ENCODE measurements at places on chromosomes 1 and 21.

DNA sequence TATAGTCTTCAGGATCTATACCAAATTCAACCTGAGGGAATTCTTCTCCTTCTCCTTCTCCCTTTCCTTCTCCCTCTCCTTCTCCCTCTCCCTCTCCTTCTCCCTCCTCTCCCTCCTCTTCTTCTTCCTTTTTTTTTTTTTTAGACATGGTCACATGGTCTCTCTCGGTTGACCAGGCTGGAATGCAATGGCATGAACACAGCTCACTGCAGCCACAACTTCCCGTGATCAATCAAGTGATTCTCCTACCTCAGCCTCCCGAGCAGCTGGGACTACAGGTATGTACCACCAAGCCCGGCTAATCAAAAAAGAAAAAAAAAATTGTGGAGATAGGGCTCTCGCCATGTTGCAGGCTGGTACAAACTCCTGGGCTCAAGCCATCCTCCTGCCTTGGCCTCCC, 51.5 kb downstream of the DNAI4 start:
- DNase-seq, result no peak

DNA sequence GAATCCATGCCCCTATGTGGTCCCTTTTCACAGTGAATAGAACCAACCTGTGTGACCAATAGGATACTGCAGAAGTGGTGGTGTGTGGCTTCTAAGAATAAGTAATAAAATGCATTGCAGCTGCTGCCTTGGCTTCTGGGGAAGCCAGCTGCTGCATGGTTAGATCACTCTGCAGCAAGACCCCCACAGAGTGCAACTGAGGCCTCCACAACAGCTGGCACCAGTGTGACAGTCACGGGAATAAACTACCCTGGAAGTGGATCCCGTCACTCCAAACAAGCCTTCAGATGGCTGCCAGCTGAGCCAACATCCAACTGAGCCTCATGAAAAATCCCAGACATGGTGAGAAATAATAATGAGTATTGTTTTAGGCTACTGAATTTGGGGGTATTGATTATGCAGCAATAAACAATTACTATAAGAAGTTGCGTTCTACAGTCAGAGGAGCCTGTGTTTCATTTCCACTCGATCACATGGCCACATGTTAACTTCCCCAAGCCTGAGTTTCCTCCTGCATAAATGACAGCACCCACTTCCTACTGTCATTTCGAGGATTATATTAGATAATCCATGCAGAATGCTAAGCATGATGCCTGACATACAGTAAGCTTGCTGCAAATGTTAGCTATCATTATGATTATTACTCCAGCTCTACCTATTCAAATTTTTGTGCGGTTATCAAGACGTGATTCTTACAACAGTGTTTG, 20.8 kb upstream of the COG2 start:
- DNase-seq, result no peak

DNA sequence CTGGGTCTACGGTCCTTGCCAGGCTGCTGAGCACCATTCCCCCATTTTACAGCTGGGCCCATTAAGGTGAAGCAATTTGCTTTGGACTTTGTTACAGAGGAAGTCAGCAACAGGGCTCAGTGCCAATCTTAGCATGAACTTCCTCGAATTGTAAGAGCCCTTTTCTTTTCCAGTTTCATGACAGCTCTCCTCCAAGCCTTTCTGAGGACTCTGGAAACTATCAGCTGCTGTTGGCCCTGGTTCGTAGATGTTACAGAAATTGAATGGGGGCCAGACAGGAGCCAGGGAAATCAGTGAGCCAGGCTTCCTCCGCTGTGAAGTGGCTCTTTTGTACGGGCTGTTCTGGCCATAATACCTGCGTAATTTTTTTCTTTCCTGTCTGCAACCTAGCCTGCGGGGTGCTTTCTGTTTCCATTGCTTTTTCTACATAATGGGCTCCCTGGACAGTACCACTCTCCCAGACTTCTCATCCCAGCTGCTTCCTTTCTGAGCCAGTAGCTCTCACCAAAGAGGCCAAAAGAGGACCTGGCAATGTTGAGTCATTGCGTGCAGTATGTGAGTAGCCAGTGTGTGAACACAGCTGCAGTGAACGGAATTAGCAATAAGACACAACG, 386.3 kb downstream of the DISC1 start:
- DNase-seq, result peak; percentile 29

DNA sequence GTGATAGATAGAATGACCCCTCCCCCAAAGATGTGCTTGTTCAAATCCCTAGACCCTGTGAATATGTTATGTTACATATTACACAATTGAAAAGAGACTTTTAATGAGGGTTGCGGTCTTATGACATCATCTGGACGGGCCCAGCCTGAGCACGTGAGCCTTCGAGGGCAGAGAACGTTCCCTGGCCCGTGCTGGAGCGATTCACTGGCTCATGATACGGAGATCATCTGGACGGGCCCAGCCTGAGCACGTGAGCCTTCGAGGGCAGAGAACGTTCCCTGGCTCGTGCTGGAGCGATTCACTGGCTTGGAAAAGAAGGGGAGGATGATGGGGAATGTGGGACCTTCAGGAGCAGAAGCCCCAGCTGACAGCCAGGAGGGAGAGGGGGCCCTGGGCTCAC, 34.4 kb upstream of the COL18A1 start:
- DNase-seq, result no peak

DNA sequence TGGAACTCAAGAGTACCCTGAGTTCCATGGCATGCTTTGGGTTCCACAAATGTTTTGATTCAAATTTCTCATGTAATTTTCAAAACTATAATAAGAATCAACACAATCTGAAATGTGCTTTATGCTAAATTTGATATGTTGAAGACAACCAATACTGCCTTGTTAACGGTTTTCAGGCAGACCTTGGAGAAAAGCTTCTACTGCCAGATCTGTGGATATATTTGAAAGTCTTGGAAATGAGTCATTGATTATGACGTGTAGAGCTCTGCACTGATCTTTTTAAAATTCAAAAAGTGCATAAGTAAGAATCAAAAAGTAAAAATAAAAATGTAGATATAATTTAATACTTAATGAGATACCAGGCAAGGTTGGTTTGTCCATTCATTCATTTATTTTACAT, 74.0 kb upstream of the TNR start:
- no peak for DNase-seq

GRCh38 chr21:39082656-39083376, 100.4 kb downstream of the PSMG1 start:
- no peak for DNase-seq

GRCh38 chr1:205052690-205053089, 9.7 kb downstream of the CNTN2 start:
- no peak for DNase-seq

- no peak for DNase-seq
These were observed 101.3 kb upstream of the KCNE2 start for GRCh38 chr21:34262469-34262845.

DNA sequence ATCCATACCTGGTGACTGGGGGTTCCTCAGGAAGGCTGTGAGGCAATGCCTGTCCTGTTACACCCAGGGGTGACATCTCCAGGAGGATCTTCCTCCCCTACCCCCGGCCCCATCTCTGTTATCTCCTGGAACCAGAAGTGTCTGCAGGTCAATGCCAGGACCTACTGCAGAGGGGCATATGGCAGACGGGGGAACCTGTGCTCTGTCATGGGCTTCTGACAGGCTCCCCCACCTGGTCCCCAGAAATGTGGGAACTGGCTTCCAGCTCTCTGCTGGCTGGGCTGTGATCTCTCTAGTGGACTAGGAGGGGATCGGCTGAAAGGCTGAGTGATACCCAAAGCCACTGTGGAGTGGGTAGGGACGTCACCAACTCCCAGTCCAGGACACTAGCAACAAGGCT, 21.0 kb downstream of the KCND3 start:
- DNase-seq, result no peak

DNA sequence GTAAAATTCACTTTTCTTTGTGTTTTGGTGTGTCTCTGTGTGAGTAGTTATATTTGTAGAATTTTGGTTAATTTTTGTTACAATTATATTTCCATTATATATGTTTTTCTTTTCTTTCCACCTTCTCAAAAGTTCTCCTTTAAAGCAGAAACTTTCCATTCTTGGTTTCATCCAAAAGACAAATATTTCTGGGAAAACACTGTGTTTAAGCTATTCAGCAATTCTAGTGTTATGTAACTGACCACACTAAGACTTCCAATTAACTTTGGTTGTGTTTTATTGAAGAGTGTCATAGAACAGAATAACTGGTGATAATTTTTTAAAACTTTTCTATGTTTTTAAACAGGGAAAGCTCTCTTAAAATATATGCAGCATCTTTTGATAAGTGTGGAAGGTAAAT, 13.6 kb upstream of the RGL1 start:
- DNase-seq, result no peak

- no peak for DNase-seq
These were observed 569 bp downstream of the FALEC start for GRCh38 chr1:150516050-150516591.

GRCh38 chr1:150176593-150176992, 26.9 kb downstream of the PLEKHO1 start:
- no peak for DNase-seq

DNA sequence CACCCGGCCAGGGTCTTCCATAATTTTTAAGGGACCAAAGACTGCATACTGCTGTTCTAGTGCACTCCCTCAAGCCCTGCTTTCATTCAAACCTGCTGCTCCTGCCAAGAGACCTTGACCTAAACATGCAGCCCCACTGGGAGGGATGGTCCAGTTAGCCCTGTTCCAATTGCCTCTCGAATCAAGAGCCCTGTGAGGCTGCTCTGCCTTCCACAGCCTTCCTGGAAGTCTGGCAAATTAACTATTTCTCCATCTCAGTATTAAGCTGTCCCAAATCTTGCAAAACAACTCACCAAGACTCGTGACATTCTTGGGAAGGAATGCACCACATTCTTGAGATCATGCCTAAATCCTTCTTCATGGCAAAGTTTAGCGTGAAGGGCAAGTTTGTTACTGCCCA, 231.3 kb downstream of the C1orf94 start:
- no peak for DNase-seq

GRCh38 chr1:232306269-232306961, 323.5 kb downstream of the SIPA1L2 start:
- no peak for DNase-seq

GRCh38 chr1:64623750-64624191, 121.1 kb upstream of the RAVER2 start:
- DNase-seq, result no peak

- DNase-seq, result no peak
These were observed 868.0 kb downstream of the USP25 start for GRCh38 chr21:16597753-16598152.

- DNase-seq, result no peak
These were observed 23.9 kb downstream of the PKN2 start for GRCh38 chr1:88708011-88708410.

- DNase-seq, result no peak
These were observed 19.7 kb downstream of the PRDX6 start for GRCh38 chr1:173496757-173497320.

GRCh38 chr1:56175211-56175610, 404.2 kb downstream of the PLPP3 start:
- no peak for DNase-seq

GRCh38 chr1:101250222-101250621, 13.4 kb downstream of the S1PR1 start:
- no peak for DNase-seq

DNA sequence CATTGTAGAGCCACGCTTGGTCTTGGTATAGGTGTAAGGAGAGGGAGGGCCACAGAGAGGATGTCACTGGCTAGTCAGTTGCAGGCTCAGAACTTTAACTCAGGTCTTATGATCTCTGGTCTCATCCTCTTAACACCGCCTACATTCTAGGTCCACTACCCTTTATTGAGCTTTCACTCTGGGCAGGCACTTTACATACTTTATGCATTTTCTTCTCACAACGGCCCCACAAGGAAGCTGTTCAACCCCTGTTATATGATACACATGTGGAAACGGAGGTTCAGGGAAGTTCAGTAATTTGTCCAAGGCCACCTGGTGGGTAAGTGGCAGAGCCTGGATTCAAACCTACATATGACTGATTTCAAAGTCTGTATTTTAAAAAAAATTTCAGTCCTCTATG, 25.3 kb upstream of the RCAN3 start:
- no peak for DNase-seq

- no peak for DNase-seq
These were observed 106.2 kb upstream of the DPT start for GRCh38 chr1:168835176-168835575.

GRCh38 chr1:239856924-239857323, 234.8 kb upstream of the FMN2 start:
- DNase-seq, result no peak

DNA sequence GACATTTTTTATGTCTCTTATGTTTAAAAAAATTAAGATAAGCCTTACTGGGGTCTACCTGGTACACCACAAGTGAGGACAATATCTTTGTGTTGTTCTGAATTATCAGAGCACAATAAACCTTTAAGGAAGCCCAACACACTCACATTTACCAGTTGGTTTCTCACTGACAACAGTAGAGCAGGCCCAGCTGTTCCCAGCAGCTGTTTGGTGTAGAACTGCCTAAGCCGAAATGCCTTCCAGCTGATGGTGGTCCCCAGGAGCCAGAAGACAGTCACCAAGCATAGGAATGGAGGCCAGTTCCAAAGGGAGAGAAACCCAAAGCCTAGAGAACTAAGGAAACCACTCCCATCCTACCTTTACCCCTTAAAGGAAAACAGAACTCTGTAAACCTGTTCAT, 428.6 kb upstream of the CAMK1G start:
- no peak for DNase-seq

GRCh38 chr1:5731110-5731423, 261.2 kb downstream of the NPHP4 start:
- DNase-seq, result no peak

DNA sequence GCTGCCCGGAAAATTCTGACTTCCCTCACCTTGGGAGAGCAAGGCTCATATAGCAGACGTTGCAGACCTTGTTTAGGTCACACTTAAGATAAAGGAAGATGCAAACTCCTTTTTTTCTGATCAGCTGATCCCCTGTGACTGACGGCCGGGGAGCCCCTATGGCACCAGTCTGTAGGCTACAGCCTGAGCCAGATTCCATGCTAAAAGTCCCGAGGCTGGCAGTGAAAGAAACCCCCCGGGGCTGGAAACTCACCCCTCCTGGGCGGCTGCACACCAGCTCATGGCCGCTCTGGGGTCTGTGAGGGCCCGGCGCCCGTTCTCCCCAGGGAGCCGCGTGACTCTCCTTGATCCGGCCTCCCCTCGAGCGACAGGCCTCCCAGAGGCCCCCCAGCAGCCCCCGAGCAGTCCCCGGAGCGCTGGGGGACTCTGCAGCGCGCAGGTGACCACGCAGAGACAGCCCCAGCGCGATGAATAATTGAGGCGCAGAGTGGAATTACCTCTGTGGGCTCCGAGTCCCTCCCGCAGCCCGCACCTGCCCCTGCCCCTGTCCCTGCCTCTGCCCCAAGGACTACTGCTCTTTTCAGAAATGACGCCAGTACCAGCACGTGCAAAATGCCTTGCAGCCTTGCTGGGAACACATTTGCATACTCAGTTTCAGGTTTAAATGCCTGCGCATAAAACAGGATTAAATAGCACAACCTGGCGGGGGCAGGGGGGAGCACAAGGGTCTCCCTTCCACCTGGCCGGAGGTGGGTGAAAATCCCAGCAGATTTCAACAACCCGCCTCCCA, 62.6 kb upstream of the CLDN14 start:
- DNase-seq, result no peak
